Astrocyte of the spinal cord (primary cell): ENCODE measurements at places on chromosomes 5 and 9.

- DNase-seq = no peak
These were observed 66.8 kb downstream of the RAB3C start for GRCh38 chr5:58649716-58650115.

GRCh38 chr9:115715666-115716065 lies 437.9 kb upstream of the PAPPA start:
- DNase-seq = no peak

GRCh38 chr5:123116058-123116457 lies 27.0 kb downstream of the PRDM6 start:
- no peak for DNase-seq

- DNase-seq = no peak
These were observed 218.5 kb downstream of the C9orf50 start for GRCh38 chr9:129402371-129402739.

DNA sequence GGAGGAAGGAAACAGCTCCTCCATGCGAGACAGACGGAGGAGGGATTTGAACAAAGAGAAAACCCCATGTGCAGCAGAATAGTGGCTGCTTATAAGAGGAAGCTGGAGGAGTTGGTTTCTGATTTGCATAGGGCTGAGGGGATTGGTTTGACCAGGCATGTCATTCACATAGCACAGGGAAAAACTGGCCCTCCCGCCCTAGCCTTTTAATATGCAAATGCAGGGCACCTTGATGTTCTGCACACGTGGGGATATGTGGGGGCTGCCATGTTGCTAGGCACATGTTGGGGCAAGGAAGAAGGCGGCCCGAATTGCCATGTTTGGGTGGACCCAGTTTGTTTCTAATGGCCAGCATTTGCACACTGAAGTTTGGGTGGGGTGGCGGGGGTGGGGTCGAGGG lies 42.2 kb downstream of the OSMR start:
- no peak for DNase-seq

DNA sequence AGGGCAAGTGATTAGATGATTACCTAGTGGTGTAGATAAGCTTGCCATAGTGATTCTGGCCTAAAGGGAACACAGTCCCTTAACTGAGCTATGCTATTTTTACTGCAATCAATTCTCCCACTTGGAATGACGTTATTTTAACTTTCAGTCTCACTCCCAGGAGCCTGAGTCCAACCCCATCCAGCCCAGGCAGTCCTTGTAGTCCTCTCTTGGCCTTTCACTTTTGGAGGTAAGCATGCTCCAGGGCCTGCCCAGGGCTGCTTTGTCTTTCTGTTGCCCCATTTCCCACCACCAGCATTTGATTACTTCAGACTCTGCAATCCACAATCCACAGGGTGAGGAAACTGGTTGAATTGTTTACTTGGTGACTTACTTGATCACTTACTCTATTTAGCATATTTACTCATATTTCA lies 233.0 kb downstream of the CD180 start:
- no peak for DNase-seq

DNA sequence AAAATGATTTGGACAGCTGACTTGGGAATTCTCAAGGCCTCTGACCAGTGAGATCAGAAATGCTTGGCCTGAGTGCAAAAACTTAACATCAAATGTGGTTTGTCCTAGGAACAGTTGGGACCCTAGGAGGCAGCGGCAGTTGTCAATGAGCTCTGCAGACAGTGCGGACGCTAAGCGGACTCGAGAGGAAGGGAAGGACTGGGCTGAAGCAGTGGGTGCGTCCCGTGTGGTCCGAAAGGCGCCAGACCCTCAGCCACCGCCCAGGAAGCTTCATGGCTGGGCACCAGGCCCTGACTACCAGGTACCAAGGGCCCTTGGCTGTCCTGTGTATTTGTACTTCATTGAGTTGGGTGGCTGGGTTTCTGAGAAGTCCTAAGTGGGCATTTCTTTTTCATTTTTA lies 43.7 kb upstream of the POMT1 start:
- no peak for DNase-seq
